ENCODE measurements at places on chromosomes 6 and 20.

- peak; percentile 61 for DNase-seq
These were observed 53.5 kb upstream of the BTN3A2 start for GRCh38 chr6:26311385-26312095.

DNA sequence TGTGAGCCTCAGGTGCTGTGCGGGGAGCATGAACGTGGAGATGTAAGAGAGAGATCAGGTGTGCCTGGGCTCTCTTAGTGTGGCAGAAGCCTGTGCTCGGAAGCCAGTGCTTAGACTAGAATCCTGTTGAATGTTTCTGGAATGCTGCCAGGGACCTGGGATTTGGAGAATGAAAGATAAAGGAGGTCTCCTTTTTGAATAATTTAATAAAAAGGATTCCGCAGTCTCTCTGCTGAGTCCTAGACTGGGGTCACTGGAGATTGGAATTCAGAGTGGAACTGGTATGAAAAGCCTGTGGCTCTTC is 18.8 kb upstream of the EFCAB8 start:
- DNase-seq = no peak

GRCh38 chr6:149438855-149439254 is 38.8 kb downstream of the SUMO4 start:
- DNase-seq = no peak

- peak; percentile 97 for DNase-seq
These were observed 25.2 kb downstream of the MED23 start for GRCh38 chr6:131602781-131603312.

DNA sequence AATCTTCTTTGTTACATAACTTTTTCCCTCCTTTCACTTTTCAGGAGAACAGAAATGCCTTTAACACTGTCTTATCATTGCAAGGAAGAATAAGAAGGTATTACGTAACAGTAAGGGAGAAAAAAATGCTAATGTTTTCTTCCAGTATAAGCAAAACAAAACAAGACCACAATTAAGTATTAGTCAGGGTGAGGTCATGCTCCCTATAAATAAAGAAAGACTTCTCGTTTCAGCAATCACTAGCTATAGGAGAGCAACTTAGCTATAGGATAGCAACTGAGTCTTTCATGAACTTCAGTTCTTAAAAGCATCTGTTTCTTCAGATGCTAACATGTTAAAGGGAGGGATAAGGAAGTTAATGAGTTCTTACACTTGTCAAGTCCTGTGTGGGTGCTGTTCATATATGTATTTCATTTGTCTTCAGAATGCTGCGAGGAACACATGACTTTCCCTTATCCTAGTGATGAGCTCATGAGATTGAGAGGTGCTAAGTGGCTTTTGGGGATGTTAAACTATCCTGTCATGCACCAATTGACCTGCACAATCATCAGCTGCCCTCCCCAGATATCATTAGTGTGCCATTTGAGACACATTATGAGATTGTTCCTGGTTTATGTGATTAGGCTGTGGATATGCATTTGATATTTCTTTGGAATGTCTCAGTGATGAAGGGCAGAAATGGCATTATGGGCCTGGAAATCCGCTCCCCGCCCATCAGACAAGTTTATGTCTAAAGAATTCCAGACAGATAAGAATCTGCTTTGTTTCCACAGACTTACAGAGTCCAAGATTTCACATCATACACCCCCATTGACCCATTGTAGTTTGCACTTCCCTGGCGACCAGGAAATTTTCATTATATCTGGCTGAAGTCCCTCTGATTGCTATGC is 37.5 kb downstream of the LAMA4 start:
- DNase-seq = peak; percentile 93

DNA sequence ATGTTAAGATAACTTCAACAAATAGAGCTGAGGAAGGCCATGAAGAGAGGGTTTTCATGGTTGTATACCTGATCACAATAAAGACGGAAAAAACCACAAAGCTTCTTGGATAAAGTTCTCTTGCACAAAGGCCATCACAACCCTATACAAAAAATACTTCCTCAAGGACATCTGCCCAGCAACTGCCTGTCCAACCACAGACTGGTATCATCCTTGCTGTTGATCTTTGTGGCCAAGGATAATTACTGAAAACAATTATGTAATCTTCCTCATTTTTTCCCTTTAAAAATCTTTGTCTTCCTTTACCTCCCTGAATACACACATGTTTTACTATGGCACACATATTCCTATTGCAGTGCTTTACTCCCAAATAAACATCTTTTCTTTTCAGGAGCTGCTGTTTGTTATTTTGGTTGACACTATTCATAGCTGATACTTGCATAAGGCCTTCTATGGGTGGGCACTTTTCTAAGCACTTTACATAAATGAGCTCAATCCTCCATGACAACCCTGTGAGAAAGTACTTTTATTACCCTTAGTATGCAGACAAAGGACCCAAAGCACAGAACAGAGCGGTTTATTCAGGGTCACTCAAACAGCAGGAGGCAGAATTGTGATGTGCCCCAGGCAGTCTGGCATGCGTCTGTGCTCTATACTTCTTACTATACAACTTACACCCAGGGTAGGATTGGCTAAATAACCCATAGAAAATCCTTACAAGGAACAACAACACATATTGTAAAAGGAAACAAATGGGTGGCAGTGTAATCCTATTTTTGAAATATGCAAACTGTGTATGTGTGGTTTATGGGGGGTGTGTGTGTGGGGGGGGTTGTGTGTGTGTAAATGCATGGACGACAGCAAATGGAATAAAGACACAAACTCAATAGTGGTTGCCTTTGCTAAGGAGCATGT is 35.1 kb downstream of the SNRNP48 start:
- no peak for DNase-seq

GRCh38 chr20:32190616-32191415 is 16.7 kb downstream of the PLAGL2 start:
- no peak for DNase-seq

- no peak for DNase-seq
These were observed 37.5 kb upstream of the NOX3 start for GRCh38 chr6:155493026-155493693.

DNA sequence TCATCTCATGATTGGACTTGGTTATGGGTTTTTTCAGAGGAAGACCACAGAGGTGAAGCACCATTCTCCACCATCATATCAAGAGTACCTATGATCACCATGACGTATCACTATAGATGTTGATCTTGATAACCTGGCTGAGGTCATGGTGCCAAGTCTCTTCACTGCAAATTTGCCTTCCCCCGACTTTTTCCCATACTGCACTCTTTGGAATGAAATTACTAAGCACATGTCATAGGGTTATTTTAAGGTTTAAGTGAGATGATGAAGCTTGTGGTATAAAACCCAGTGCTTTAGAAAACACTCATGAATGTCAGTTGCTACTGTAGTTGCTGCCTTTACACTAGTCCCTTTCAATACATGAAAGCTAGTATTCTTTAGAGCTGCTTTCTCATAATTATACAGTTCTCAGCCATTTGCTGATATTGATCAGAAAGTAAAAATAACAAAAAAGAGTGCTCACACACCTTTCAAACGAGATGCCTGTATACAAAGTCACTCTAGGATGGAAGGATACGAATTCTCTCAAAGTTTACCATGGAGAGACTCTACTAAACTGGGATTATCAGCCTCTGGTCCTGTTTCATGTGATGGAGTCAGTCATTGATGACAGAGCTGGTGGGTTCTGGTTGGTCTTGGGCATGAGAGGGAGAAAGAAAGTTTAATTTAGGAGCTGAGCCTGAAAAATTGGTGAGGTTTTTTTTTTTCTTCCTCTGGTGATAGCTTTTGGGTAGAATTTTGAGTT is 228.1 kb downstream of the PRL start:
- DNase-seq = no peak

- DNase-seq = no peak
These were observed 185.3 kb upstream of the AGPAT4 start for GRCh38 chr6:161459008-161459615.

GRCh38 chr6:46876126-46876525 is 45.6 kb downstream of the ADGRF5 start:
- DNase-seq = peak; percentile 29

- DNase-seq = no peak
These were observed 87.9 kb upstream of the CNKSR3 start for GRCh38 chr6:154598399-154598798.

- DNase-seq = peak; percentile 37
These were observed 64.1 kb upstream of the FBXO30 start for GRCh38 chr6:145878591-145879295.

DNA sequence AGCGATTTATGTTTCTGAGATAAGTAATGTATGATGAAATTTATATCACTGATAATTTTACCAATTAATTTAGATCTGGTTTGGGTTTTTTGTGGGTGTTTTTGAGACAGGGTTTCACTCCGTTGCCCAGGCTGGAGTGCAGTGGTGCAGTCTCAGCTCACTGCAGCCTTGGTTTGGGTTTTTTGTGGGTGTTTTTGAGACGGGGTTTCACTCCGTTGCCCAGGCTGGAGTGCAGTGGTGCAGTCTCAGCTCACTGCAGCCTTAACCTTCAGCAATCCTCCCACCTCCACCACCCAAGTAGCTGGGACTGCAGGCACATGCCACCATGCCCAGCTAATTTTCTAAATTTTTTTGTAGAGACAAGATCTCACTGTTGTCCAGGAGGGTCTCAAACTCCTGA is 13.0 kb downstream of the MRS2 start:
- no peak for DNase-seq

- DNase-seq = peak; percentile 12
These were observed 20.6 kb downstream of the CNBD2 start for GRCh38 chr20:35988910-35989463.

DNA sequence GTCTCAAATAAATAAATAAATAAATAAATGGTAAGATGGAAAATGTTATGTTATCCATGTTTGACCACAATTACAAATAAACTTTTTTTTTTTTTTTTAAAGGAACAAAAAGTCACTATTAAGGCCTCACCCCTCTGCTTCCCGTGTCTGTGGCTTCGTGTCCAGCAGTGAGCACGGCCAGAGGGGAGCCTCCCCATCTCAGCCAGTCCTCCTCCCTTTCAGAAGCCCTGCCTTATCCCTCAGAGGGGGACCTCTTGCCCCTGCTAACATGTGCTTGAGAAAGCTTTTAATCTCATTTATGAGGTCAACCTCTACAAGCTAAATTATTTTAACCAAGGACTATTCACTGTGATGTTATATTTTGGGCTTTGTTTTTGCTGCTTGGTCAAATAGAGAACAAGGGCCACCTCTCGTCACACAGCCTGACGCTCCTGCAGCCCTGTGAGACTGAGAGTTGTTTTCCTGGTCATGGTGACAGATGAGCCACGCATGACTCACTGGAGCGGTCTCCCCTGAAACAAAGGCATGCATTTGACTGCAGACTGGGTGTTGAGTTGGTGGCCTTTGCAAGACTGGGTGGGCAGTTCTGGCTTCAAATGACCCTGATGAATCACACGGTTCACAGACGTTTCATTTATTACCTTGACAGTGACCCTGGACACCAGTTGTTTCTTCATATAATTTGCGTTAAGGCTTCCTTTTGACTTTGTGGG is 131.8 kb downstream of the TIAM2 start:
- DNase-seq = peak; percentile 78

Data from iris pigment epithelial cell (primary cell).